ENCODE measurements at places on chromosomes 12 and 14.

DNA sequence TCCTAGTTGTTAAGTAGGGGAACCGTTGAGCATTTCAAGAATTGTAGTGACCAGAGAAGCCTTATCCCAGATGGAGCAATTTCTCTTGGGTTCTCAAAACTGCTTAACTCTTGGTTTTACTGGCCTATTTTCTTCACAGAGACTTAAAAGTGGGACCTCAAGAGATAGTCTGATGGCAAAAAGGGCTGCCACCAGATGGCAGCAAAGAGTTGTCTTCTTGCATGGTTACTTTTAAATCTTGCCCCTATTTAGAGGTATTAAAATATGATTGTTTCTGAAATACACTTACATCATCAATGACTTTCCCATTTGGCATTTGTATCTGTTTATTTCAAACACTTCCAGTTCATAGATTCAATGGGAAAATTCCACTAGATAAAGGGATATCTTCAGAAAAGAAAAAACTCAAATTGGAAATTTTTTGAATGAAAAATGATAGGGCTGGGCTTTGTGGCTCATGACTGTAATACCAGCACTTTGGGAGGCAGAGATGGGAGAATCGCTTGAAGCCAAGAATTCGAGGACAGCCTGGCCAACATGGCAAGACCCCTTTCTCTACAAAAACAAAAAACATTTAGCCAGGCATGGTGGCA, 69.9 kb upstream of the CNTN1 start:
- no peak for DNase-seq

- no peak for DNase-seq
These were observed 57.6 kb upstream of the RD3L start for GRCh38 chr14:103999795-104000440.

DNA sequence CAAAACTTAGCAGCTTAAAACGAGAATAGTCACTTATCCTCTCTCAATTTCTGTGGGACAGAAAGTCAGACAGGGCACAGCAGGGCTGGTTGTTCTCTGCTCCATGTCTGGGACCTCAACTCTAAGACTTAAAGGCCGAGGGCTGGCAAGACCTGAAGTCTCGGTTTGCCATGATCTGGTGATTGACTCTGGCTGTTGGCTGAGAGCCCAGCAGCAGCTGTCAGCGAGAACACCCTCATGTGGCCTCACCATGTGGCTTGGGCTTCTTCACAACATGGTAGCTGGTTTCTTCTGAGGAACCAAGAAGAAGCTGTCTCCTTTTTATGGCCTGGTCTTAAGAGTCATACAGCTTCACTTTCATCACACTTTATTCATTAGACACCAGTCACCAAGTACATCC, 1.7 kb upstream of the VASH1 start:
- DNase-seq, result no peak

DNA sequence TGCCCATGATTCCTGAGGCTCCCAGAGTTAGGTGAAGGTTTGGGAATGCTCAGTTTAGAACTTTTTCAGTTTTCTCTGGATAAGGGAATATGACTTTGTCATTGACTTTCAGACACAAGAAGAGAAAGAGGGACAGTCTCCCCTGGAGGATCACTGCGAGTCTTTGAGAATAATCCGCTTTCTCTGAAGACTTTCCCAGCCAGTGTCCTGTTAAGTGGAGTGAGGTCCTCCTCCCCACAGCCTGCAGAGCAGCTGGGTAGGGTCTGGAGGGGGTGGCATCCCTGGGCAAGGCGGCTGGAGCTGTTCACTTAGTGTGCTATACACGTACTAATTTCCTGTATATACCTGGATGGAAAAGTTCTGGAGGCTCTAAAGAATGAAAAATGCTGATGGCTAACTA, 8.5 kb upstream of the RAB35 start:
- no peak for DNase-seq

DNA sequence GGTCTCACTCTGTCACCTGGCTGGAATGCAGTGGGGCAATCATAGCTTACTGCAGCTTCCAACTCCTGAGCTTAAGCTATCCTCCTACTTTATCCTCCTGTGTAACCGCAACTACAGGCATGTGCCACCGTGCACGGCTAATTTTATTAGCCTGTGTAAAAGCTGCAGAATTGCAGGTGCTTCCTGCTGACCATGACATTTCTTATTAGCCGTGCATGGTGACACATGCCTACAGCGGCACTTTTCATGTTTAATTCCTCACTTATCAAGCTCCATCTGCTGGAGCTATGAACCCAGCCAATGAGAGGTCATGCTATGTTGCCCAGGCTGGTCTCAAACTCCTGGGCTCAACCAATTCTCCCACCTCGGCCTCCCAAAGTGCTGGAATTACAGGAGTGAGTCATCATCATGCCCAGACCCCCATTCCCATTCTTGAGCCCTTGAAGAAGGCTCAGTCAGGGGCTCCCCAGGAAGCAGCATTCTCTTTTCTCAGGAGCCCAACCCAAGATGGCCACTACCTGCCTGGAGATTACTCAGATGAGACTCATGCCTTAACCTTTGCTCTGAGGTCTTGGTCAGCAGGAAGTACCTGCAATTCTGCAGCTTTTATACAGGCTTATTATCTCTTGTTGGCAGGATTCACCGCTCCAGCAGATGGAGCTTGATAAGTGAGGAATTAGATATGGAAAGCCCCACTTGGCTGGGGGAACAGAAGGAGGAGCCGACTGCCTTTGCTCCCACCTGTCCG, 503.2 kb downstream of the MED13L start:
- DNase-seq, result no peak

GRCh38 chr12:98439471-98439951, 75.9 kb upstream of the TMPO start:
- DNase-seq, result no peak

- no peak for DNase-seq
These were observed 185.4 kb downstream of the PPM1H start for GRCh38 chr12:62749586-62749985.

- no peak for DNase-seq
These were observed 21.6 kb downstream of the NTF3 start for GRCh38 chr12:5453466-5453865.

- DNase-seq, result no peak
These were observed 19.4 kb downstream of the TCHP start for GRCh38 chr12:109919456-109919855.

GRCh38 chr12:132569856-132570480, 40.4 kb downstream of the LRCOL1 start:
- no peak for DNase-seq

DNA sequence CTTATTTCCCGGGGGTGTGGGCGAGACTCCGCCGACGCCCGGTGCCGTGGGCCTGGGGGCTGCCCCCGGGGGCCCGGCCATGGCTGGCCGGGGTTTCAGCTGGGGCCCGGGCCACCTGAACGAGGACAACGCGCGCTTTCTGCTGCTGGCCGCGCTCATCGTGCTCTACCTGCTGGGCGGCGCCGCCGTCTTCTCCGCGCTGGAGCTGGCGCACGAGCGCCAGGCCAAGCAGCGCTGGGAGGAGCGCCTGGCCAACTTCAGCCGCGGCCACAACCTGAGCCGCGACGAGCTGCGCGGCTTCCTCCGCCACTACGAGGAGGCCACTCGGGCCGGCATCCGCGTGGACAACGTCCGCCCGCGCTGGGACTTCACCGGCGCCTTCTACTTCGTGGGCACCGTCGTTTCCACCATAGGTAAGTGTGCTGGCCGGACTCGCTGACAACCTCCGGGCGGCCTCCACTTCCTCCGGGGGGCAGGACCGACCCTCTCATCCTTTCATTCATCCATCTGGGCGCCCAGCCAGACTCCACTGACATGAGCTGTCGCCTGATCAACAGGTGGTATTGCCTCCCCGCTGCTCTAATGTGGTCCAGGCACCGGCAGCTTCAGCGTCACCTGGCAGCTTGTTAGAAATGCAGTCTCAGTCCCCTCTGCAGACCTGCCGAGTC, 467 bp downstream of the KCNK13 start:
- DNase-seq, result no peak

- no peak for DNase-seq
These were observed 414.8 kb upstream of the LMO3 start for GRCh38 chr12:17020765-17021164.

- no peak for DNase-seq
These were observed 60.4 kb upstream of the KTN1 start for GRCh38 chr14:55519473-55520080.

- DNase-seq, result no peak
These were observed 33.0 kb downstream of the P2RX2 start for GRCh38 chr12:132651444-132652100.

- DNase-seq, result no peak
These were observed 14.5 kb downstream of the KRAS start for GRCh38 chr12:25236190-25236589.

DNA sequence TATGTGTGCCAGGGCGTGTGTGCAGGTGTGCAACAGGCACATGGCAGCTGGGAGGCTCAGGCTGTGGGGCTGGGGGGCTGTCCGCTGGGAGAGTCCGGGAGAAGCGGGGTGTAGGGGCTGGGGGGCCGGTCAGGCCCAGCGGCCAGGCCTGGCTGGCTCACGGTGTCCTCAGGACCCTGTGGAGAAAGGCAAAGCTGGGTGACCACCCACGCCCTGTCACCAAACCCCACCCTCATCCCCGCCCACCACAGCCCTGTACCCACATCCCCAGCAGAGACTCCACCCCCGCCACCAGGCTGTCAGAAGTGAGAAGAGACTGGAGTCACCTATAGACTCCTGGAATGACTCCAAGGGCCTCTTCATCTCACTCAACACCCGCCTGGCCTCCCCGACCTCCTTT, 85.3 kb downstream of the SCARB1 start:
- DNase-seq, result no peak

DNA sequence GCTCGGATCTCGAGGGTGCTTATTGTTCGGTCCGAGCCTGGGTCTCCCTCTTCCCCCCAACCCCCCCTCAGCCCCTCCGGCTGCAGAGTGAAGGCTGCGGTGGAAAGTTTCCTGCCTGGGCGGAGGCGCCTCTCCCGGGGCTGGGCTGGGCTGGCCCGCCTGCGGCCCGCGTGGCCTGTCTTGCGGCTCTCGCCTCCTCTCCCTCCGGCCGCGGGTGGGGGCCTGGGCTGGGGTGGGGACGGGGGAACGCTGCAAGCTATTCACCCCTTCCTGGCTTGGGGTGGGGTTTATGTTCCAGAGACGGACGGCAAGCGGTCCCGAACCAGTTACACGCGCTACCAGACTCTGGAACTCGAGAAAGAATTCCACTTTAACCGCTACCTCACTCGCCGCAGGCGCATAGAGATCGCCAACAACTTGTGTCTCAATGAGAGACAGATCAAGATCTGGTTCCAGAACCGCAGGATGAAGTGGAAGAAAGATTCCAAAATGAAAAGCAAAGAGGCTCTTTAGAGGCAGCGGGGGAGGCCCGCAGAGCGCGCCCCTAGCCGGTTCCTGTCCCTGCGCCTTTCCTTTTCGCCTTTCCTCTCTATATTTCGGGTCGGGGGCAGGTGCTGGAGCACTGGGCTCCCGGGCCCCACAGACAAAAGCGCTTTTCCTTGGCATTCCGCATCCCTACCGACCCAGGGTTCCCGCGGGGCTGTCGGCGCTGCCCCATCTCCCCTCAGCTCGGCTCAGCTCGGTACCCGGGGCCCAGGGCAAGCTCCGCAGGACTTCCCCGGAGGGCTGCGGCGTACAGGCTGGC, 1.3 kb downstream of the HOXC5 start:
- no peak for DNase-seq

DNA sequence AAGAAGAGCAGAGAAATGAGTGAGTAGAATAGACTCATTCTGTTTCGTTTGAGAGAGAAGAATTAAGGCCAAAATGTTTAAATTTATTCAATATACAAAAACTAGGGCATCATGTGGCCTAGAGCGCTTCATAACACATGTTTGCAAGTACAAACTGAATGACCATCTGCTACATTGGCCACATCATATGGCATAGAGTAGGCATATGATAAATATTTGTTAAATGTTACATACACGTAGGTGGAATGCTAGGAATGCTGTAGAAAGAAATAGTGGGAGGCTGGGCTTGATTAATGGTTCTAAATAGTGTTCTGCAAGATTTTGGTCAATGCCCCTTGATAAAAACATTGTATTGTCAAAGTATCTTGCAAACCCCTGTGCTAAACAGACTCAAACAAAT, 10.8 kb downstream of the MGP start:
- no peak for DNase-seq
